ENCODE measurements at places on chromosomes 6 and 20.

GRCh38 chr6:132070356-132070755 is 119.2 kb upstream of the CCN2 start:
- DNase-seq = no peak

GRCh38 chr20:15710636-15711035 is 862.6 kb downstream of the KIF16B start:
- no peak for DNase-seq

DNA sequence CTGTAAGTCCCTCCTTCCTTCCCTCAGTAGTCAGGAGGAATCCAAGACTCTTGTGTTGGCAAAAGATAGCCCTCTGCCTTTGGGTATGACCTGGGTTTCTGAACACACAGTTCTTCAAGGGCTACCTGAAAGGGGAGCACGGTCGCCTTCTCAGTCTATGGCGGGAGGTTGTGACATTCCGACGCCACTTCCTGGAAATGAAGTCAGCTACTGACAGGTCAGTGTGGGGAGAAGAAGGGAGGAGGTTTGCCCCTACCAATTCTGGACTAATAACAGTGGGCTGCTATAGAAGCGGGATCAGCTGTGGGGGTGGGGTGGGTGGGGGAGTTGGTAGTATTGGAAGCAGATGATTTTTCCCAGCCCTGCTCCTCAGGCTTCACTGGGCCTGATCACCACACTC is 11.5 kb downstream of the CEP250 start:
- DNase-seq = no peak

DNA sequence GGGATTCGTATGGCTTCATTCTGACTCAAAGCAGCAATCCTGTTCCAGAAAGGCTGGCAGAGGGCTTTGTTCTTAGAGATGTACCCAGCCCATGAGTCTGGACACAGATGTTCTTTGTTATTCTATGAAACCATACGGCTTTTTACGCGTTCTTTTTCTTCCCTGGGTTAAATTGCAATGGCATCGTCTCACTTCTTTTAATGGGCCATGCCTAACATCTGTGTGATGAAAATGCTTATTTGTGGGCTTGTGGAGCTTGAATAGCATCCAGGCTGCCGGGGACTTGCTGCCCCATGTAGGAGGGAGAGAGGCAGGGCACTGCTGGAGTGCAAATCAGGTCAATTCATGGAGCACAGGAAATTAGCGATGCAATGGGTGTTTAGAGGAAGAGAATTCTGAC is 19.4 kb downstream of the FAM50B start:
- DNase-seq = no peak

DNA sequence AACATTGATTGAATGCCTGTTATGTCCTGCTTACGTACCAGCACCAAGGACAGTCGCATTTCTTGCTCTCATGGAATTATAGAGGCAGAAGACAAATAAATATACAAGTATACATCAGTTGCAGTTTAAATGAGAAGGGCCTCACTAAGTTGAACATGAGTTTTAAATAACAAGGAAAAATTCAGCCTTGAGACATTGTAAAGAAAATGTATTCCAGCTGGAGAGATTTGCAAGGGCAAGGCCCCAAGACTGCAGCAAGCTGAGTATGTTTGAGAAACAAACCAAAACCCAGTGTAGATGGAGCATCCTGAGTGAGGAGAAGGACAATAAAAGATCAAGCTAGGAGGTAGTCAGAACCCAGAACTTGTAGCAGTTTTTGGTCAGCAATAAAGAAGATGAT is 123.2 kb upstream of the BMP5 start:
- DNase-seq = no peak
